Activated CD4-positive, alpha-beta T cell treated with anti-CD3 and anti-CD28 coated beads for 4 hours (primary cell): ENCODE measurements at places on chromosomes 13 and 19.

- no peak for DNase-seq
These were observed 39.6 kb upstream of the C1QTNF9 start for GRCh38 chr13:24269821-24270220.

DNA sequence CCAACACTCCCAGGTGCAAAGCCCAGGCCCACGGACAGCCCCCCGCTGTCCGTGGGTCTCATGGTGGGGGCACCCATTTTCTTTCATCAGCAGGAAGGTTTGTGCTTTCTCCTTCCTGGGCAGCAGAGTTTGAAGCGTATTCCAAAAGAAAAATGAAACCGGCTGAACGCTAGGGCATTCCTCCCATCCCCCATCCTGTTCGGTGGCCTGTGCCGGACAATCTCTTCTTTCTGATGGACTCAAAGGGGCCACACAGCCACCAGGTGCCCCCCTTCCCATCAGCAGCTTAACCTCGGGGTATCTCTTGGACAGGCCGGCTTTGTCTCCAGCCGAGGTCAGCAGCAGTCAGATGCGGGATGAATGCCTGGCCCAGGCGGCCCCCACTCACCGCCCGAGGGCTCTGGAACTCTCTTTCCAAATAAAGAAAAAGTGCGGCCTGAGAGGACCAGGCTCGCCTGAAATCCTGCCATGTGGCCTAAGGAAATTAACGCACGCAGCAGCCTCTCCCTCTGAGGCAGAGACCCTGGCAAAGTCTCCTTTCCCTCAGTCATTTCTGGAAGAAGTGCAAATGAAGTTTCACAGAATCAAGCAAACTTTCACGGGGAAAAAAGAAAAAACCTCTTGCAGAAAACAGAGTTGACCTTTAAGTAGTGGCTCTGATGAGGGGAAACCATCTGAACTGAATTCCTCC lies 67.8 kb downstream of the RASA3 start:
- DNase-seq, result no peak

DNA sequence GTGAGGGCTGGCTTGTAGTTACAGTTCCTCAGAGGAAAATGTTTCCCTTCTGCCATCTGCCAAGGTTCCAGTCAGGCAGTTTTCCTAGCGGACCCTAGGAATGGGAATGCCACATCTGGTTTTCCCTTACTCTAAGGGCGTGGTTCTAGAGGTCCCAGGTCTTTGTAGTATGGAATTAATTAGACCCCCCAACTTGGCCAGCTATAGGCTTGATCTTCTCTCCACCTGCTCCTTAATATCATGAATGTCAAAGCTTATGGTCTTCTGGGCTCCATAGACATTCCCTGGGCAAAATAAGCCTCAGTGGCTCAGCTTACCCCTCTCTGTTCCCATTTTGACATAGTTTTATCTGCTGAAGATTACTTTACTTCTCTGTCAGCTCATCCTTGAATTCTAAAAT lies 70.0 kb downstream of the ZNF568 start:
- no peak for DNase-seq

- no peak for DNase-seq
These were observed 23.6 kb downstream of the DPP9 start for GRCh38 chr19:4699826-4700692.

- DNase-seq, result no peak
These were observed 44.4 kb upstream of the HMGB1 start for GRCh38 chr13:30510091-30510490.

GRCh38 chr13:36108954-36109353 lies 22.2 kb downstream of the DCLK1 start:
- DNase-seq, result no peak

DNA sequence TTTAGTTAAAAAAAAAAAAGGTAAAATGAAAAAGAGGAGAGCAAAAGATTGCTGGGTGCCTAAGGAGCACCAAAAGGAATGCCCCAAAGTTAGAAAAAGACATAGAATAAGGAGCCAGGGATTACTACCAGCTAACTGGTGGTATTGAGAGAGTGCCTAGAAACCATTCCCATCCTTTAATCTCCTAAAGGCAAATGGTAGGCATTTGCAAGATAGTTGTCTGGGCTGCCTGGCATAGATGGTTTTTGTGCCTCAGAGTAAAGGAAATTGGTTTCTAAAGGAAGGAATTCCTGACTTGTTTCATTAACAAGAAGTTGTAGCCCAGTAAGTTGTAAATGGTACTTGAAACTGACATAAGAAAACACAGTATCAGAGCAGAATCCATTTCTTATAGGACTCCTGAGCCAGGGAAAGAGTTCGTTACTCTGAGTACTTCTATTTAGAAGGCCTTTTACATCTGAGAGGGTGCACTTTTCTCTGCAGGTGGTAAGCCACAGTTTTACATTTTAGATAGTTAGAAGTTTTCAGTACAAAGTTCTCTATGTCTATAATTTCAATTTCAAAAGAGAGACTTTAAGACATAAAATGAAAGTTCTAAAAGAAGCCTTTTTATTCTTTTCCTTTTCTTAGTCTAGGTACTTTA lies 92.6 kb downstream of the OLFM4 start:
- DNase-seq, result no peak
